Renal cortical epithelial cell (primary cell): ENCODE measurements at places on chromosomes 7 and 10. TPM values are rescaled to one million over a fixed set of nuclear protein-coding genes. Genes with fewer than 3 reads are reported as not detected.

DNA sequence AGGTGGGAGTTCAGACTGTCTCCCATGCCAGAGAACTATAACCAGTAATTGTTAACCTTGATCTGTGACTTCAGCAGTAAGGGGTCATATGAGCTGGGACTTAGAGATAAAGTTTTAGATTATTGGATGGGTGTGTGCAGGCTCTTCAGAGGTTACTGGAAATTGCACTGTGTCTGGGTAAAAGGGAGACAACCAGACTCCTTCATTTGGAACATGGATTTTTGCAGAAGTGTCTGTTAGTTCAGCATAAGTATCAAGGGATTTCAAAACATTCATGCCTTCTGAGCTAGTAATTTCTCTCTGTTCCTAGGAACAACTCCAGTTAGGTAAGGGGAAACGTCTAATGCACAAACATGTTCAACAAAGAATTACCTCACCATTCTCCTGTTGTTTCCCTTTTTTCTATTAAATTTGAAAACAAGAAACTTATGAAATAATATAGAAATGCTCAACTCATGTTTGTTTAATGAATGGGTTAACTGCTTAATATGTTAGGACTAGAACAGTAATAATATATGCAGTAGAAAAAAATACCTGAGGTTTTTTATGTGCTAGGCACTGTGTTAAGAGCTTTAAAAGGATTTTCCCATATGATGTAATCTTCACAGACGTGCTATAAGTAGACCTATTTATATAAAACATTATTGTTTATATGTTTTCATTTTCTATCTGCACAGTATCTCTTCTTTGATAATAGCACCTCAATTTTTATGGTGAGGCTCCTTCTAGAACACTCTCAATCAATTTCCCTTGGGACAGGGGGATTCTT is 233.0 kb downstream of the CACNA2D1 start:
- DNase-seq: peak; percentile 9

- DNase-seq: no peak
These were observed 137.9 kb downstream of the ANKRD30A start for GRCh38 chr10:37263304-37263703.

GRCh38 chr7:13802651-13803050 is 186.8 kb downstream of the ETV1 start:
- no peak for DNase-seq

GRCh38 chr7:158049271-158049670 is 538.4 kb downstream of the PTPRN2 start:
- DNase-seq: no peak

- DNase-seq: peak; percentile 11
These were observed 188.8 kb upstream of the POT1 start for GRCh38 chr7:125118444-125118843.

- peak; percentile 80 for DNase-seq
These were observed 13.4 kb downstream of the NIPSNAP2 start for GRCh38 chr7:55977831-55978230.

- no peak for DNase-seq
These were observed 156.7 kb upstream of the BET1 start for GRCh38 chr7:94160719-94161435.

DNA sequence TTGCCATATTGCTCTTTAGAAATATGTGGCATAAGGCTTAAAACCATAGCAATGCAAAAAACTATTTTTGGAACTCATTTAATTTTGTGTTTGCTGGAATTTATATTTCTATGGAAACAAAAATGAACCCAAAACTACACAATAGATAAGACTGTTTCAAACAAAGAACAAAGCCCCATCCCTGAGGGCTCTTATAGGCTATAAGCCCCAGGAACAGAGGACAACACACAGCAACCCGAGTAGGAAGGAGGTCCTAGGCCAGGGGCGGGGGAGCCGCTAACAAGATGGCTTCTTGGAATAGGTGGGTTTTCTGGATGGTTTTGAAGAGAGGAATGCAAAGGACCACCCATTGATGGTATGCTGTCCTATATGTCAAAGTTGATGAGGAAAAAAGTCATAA is 8.6 kb downstream of the COL28A1 start:
- no peak for DNase-seq

DNA sequence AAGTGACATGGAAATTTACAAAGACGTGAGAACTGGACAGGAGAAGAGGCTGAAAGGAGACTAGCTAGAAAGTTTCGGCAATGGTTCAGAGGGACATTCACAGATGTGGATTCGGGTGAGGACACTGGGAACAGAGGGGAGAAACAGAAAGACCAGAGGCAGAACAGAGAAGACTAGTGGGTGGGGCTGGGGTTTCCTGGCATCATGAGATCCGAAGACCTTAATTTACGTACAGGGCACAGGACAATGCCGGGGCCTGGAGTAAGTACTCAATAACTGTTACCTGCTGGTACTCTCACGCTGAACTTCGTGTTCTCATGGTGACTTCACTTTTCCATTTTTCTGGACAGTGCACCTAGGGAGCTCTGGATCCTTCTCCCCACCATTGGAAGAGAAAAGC is 53.5 kb downstream of the VOPP1 start:
- no peak for DNase-seq

GRCh38 chr10:97762056-97762455 is 9.7 kb downstream of the SFRP5 start:
- no peak for DNase-seq

GRCh38 chr7:101299511-101300464 is 21.8 kb downstream of the IFT22 start:
- DNase-seq: no peak

- DNase-seq: peak; percentile 42
These were observed 31.6 kb downstream of the ABCB5 start for GRCh38 chr7:20647036-20647435.

GRCh38 chr10:79415736-79416577 is 29.5 kb downstream of the ZCCHC24 start:
- DNase-seq: no peak

DNA sequence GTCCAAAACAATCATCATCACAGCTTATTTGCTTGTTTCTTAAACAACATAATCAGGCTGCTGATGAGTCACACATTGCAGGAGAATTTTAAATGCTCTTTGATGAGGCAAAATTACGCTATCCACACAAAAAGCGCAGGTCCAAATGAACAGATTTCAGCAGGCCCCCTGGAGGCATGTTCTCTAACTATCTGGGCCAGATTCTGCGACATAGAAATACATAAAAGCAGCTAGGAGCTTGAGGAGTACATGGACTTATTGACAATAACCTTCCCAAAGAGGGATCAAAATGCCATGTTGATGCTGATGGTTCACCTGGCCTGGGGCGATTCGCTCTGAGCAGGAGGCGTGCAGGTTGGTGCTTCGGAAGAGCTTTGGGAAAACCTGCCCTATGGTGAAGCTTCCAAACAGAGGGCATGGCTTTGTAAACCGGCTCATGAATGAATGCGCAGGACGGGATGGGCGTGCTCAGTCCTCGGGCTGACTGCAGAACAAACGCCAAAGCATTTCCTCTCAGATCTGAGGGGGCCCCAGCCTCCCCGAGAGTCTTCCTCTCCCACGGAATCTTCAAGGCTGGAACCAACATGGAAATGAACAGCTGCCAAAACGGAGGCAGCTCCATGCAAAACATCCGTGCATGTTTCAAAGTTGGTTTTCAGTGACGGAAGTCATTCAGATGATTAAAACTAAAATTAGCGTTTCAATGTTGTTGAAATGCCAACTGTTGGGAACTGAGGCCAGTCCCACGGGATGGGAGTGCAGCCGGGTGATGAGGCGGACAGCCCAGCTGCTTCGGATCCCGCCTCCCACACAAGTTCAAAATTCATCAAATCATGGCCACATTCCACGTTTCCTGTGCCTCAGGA is 179.6 kb downstream of the TCERG1L start:
- DNase-seq: no peak

GRCh38 chr10:119441151-119441821 is 101.2 kb downstream of the RGS10 start:
- DNase-seq: peak; percentile 64

DNA sequence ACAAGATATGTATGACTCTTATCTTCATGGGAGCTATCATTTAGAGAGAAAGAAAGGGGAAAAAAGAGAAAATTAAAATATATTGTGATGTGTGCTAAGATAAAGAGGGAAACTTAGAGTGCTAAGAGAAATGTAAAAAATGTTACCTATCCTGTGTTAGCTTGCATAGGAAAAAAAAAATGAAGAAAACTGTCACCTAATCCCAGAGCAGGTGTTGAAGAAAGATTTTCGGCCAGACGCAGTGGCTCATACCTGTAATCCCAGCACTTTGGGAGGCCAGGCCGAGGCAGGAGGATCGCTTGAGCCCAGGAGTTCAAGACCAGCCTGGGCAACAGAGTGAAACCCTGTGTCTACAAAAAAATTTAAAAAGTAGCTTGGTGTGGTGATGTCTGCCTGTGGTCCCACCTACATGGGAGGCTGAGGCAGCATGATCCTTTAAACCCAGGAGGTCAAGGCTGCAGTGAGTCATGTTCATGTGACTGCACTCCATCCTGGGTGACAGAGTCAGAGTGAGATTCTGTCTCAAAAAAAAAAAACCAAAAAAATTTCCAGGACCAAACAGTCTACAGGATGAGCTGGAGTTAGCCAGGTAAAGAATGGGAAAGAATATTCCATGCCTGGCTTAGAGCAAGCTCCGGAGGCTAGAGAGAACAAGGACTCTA is 2.4 kb upstream of the MKLN1 start:
- DNase-seq: peak; percentile 66

- DNase-seq: no peak
These were observed 419.9 kb downstream of the ARL4A start for GRCh38 chr7:13107291-13107690.

- DNase-seq: peak; percentile 23
These were observed 409.8 kb upstream of the ZMIZ1 start for GRCh38 chr10:78658645-78659597.

- DNase-seq: no peak
These were observed 46.6 kb upstream of the VIPR2 start for GRCh38 chr7:159191236-159191635.

DNA sequence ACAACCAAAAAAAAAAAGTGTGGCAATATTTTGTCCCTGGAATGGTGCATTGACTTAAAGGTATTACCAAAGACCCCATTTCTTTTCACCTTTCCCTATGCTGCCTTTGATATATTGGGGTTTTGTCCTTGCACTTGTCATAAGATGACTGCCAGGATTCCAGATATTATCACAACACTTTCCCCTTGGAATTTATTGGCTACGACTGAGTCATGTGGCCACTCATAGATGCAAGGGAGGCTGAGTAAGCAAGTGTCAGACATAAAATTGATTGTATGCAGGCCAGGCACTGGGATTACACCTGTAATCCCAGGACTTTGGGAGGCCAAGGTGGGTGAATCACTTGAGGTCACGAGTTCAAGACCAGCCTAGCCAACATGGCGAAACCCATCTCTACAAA is 83.6 kb downstream of the PPP1R3C start:
- DNase-seq: no peak

DNA sequence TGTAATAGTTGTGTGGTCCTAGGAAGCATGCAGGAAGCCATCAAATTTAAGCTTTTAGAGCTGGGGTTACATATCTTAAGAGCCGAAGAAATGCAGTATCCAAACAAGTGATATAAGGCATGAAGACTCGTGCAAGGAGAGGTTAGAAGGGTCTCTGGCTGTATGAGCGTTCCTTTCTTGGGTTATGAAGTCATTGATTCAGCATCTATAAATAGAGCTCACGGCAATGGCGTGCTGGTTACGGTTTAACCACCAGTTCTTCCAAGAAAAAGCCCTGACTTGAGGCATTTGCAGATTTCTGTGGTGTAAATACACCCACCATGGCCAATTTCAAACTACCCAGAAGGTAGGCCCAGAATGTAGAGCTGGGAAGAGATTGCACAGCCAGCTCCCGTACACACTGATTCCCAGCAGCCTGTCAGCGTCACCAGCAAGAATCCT is 72.0 kb upstream of the KAT6B start:
- no peak for DNase-seq

- no peak for DNase-seq
These were observed 69.9 kb downstream of the AOAH start for GRCh38 chr7:36654436-36654835.

- no peak for DNase-seq
These were observed 108.1 kb downstream of the ITGB8 start for GRCh38 chr7:20438694-20439376.

GRCh38 chr10:3982746-3983442 is 197.9 kb upstream of the KLF6 start:
- DNase-seq: no peak

DNA sequence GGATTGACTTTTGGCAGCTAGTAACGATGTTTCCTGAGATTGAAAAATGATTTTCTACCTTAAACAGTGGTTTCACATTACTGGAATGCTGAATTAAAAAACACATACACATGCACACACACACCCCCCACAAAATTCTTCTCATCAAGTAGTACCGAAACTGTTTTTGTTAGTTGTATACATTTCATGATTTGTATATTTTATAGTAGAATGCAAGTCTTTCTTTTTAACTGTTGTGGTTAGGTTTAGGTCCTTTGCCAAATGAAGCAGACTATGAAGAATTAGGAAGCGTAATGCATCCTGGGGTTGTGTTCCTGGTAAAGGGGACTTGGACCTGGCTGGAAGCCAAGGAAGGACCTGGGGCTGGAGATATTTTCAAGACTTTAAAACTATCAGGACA is 505.8 kb downstream of the SUGCT start:
- no peak for DNase-seq

- DNase-seq: peak; percentile 86
These were observed 19.6 kb downstream of the ARL4A start for GRCh38 chr7:12706900-12707536.

DNA sequence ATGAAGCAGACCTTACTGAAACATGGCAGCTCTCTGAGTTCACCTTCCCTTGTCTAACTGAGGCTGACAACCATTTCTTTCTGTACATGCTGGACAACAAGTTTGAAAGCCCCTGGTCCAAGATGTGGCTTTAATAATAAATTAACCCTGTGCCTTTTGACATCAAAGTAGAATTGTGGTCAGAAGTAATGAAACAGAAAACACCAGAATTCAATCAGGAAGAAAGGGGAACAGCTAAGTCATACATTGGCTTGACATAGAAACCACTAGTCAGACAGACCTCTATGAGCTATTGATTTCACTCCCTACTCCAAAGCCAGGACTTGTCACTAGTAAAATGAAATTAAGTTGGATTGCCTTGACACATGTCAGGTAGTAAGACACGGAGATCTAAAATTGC is 175.2 kb upstream of the ASAH2 start:
- peak; percentile 21 for DNase-seq

GRCh38 chr7:50397971-50398324 is 52.2 kb downstream of the FIGNL1 start:
- no peak for DNase-seq

DNA sequence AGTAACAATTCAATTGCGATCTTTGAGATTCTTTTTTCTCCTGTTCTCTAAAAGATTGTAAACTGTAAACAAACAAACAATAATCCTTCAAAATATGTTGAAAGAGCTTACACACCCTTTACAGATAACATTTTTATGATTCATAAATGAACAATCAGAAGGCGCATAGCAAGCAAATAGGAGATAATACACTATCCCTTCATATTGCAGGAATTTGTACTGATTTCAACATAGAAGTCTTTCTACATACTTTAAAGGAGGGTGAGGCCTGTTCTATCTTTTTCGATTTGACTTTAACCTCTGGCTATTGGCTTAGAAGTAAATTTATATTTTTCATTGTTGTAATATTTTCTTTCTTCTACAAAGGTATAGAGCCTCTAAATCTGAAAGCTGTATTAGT is 57.2 kb downstream of the TFEC start:
- DNase-seq: no peak

MRLN gene
- total RNA-seq: not detected in 2 replicates

LRRD1 gene
- 0.05 TPM in 1 of 2 replicates, not detected in the other for total RNA-seq

KAZALD1 gene
- total RNA-seq: 1.0 and 1.1 TPM in 2 replicates

GNAT3 gene
- total RNA-seq: not detected in 2 replicates

ARMH3 gene
- total RNA-seq: 5.9 and 18.4 TPM in 2 replicates

LAMB1 gene
- 188 and 329 TPM in 2 replicates for total RNA-seq

UPK3B gene
- 0.15 TPM in 1 of 2 replicates, not detected in the other for total RNA-seq

PHKG1 gene
- 0.15 TPM in 1 of 2 replicates, not detected in the other for total RNA-seq

TMEM60 gene
- 12.0 and 12.9 TPM in 2 replicates for total RNA-seq

RPA3 gene
- 22.2 and 49.5 TPM in 2 replicates for total RNA-seq

BAMBI gene
- 10.4 and 12.0 TPM in 2 replicates for total RNA-seq
